Hematopoietic multipotent progenitor cell treated with erythropoietin and hydrocortisone succinate and interleukin-3 and kit ligand, for 6 days (in vitro differentiated cells): ENCODE measurements at places on chromosomes 7 and 10.

DNA sequence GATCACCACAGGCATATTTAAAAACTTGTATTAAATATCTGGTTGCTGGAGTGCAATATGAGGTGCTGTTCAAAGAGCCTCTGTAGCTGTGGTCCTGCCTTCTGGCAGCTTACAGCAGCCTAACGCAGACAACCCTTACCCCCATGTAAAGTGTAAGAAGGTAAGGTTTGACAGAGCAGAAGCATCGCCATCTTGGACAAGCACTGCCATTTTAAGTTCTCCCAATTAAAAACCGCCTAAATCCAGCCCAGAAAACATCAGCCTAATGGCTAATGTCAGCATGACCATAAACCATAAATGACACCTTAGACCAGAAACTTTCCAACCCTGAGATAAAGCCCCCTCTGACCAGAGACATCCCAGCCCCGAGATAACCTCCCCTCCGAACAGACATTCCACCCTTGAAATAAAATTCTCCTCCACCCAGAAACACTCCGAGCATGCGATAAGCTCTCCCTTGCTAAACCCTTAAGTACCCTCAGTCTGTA lies 5.3 kb upstream of the OIT3 start:
- no peak for DNase-seq

DNA sequence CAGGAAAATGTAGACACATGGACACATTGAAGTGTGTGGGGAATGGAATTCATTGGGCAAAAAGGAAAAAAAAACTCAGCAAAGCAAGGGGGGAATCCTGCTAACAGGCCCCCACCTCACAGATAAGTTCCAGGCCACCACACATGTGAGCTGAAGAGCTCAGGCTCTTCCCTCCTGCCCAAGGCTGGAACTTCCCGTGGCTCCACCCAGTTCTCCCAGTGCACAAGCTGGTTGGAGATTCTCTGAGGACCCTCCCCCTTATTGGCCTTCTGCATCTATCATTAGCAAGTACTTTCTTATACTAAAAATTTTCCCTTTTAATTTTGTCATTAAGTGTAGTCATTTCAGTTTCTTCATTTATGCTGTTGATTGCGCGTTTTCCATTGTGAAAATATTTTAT lies 190.8 kb downstream of the CCSER2 start:
- DNase-seq = no peak

DNA sequence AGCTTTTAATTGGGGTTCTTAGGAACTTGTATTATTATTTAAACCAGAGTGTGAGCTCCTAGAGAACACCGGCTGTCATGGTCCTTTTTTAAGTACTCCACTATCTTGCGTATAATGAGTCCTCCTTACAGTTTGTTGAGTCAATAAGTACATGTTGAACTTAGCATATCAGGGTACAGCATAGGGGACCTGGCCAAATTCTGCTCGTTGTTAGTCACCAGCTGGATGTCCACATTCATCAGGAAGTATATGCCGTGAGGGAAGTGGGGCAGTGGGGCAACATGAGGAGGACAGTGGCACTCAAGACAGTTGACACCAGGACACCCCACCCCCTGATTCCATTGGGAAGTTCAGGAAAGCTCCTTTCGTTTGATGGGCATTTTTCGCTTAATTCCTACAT lies 16.6 kb downstream of the RPP30 start:
- no peak for DNase-seq

DNA sequence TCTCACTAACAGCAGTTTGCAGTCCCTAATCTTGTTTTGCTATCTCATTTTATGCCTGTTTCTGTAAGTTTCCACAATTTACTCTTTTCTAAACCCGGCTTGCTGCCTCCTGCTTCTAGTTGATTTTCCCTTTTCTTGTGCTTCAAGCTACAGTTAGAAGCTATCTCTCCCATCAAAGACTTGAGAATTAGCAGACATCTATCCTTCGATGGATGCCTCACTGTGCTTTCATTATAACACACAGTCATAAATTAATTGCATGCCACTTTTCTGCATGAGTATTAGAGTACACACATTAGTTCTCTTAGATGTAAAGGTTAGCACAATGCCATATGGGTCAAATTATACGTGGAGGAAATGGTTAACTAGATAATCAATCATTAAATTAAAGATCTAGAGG lies 48.7 kb downstream of the SEMA3A start:
- DNase-seq = no peak

DNA sequence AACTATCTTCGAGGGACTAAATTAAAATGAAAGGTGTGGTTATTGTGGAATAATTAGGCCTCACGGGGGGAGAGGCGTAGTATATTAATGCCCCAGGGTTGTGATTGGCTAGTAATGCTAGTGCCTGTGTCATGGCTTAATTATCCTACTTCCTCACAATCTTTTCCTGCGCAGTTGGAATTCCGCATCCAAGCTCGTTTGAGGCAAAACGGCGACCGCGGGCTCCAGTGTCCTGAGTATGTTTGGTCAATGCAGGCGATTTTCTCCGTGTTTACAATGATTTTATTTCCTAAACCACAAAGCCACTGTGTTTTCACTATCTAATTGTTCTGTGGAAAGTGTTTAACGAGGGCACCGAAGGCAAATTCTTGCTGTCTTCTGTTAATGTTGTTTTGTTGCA lies 282.9 kb downstream of the CELF2 start:
- no peak for DNase-seq

DNA sequence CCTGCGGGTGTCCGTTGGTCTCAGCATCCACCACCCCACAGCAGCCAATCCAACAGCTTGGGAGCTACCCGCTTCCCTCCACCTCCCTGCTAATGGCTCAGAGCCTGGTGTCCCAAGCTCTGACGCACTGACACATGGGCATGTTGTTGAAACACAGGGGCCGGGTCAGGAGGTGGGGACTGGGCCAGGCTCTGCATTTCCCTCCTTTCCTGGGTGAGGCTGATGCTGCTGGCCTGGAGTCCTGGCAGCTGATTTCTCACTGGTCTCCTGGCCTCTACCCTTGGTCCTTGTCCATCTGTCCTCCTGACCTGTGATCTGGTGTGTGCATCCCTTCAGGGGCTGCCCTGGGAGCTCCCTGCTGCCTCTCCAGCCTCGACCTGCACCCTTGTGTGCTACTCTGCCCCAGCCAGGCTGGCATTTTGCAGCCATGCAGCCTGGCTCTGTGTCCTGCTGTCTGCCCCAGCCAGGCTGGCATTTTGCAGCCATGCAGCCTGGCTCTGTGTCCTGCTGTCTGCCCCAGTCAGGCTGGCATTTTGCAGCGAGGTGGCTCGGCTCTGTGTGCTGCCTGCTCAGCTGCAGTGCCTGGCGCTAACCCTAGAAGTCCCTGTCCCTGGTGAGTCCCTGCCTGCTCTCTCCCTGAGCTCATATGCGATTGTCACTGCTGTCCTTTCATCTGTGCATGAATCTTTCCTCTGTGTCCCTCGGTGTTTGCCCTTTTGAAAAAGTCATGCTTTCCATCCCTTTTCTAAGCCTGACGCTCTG lies 14.0 kb downstream of the AMZ1 start:
- no peak for DNase-seq

- DNase-seq = no peak
Observed at GRCh38 chr10:131973160-131973951, 8.4 kb downstream of the BNIP3 start.

- DNase-seq = no peak
Observed at GRCh38 chr10:12919574-12919973, 81.9 kb downstream of the CCDC3 start.

GRCh38 chr10:43943818-43944360 lies 295.2 kb upstream of the ZNF32 start:
- no peak for DNase-seq

GRCh38 chr7:111865430-111865829 lies 303.1 kb upstream of the IMMP2L start:
- no peak for DNase-seq

- DNase-seq = no peak
Observed at GRCh38 chr7:47796347-47796746, 151.9 kb downstream of the PKD1L1 start.

DNA sequence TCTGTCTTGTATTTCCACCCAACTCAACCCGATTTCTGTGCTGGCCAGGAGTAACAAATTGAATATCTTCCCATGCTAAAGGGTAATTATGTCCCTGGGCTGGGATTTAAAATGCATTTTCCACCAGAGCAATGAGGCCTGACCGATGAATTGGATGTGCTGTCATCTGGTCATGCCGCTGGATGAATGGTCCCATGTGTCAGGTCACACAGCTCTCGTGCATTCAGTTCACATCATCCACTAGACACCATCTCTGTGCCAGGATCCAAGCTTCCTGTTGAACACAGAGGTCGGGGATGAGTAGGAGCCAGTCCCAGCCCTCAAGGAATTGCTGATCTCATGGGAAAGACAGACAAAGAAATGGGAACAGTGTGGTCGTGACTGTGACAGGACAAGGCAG lies 200.8 kb downstream of the ADRA2A start:
- no peak for DNase-seq

- DNase-seq = peak; percentile 85
Observed at GRCh38 chr7:17302575-17303142, 4.2 kb downstream of the AHR start.

DNA sequence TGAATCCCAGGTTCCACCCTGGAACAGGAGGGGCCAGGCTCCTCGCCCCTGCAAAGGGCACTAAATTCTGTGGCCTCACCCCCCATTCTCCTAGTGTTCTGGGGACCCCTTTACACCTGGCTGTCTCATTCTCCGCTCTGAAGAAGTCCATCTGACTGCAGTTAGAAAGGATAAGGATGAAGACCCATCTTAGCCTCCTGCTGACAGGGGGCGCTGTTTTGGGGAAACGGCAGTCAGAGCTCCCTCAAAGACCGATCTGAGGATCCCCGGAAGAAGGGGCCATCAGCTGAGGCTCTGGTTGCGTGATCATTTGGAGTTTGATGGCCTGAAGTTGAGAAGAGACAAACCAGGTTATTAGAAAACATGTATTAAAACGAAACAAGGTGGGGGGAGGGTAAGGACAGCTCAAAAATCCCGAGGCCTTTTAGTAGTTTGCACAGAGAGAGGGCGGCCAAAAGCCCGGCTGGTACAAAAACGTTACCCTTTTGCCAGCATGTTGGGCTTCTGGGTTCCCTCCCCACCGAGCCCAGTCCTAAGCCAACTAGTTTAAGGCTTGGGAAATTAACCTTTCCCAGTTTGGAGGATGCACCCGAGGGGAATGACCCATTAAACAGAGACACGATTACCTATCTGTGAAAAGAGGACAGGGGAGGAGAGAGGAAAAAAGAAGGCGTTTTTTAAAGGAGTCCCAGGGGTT lies 102.8 kb downstream of the CHN2 start:
- peak; percentile 34 for DNase-seq

- no peak for DNase-seq
Observed at GRCh38 chr7:140659856-140660255, 12.9 kb upstream of the ADCK2 start.

DNA sequence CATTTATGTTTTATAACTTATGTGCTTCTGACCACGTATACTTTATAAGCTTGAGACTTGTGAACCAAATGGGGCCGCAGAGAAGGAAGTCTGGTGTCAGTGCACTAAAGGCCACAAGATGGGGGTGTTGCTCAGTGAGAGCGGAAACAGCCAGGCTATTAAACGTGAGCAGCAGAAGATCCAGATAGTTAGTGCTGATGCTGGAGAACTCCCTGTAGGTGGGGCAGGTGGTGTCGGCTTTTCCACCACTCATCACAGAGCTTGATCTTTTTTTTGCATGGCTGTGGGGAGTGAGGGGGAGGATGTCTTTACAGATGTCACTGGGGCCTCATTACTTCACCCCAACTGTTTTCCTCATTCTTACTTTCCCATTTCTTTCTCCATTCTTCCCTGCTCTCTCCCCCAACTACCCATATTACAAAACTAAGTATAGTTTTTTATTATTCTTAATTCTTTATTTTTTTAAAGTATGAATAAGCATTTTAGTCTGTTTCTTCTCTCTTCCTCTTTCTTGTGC lies 34.7 kb downstream of the ACADSB start:
- DNase-seq = peak; percentile 86

DNA sequence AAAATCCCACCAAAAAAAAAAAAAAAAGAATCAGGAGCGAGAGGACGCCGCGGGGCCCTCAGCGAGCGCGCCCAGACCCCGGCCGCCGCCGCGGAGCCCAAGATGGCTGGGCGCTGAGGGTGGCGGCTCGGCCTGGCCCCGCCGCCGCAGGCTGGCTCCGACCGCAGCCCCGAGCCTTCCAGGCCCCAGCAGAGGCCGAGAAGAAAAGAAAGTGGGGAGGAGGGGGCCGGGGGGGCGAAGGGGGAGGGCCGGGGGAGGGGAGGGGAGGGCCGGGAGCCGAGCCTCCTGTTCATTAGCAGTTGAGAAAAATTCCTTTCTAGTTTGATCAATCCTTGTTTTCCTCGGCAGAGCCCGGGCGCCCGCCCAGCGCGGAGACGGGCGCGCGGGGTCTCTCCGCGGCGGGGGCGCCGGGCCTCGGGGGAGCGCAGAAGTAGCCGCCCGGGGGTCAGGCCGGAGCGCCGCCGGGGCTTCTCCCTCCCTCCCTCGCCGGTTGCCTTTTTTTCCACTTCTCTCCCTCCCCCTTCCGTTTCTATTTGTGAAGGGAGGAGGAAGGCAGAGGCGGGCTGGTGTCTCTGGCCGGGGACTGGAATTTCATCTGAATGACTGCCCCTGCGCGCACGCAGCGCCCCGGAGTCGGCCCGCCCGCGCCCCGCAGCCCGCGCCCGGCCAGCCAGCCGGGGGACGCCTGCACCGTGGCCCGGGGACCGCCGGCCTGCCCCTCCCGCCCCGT lies 778 bp upstream of the TRIM8 start:
- DNase-seq = peak; percentile 83

DNA sequence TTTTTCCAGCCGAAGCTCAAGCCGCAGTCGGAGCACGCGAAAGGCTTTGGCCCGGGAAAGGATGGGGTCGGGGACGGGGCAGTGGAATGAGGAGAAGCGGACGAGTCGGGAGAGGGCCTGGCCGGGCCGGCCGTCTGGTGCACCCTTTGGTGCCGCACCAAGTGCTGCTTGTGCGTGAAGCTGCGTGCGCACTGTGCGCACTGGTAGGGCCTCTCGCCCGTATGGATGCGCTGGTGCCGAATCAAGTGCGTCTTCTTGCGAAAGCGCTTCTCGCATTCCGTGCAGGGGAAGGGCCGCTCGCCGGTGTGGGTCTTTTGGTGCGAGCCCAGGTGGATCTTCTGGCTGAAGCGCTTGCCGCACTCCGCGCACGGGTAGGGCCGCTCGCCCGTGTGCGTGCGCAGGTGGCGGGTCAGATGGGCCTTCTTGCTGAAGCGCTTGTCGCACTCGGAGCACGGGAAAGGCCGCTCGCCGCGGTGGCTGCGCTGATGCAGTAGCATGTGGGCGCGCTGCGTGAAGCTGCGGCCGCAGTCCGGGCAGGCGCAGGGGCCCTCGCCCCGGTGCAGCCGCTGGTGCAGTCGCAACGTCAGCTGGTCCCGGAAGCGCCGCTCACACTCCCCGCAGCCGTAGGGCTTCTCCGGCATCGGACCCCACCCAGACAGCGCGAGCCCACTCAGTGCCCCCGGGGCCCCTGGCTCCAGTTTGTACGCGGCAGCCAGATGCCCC lies 7.8 kb downstream of the ZNF467 start:
- no peak for DNase-seq

- DNase-seq = peak; percentile 3
Observed at GRCh38 chr7:95865716-95866371, 93.5 kb downstream of the DYNC1I1 start.

GRCh38 chr10:88152728-88153133 lies 289.3 kb downstream of the PTEN start:
- DNase-seq = no peak

GRCh38 chr10:17453373-17454091 lies 863 bp downstream of the ST8SIA6 start:
- DNase-seq = peak; percentile 87
